ENCODE measurements at places on chromosomes 13 and 19.
A peak's percentile ranks its signal among the peaks of the same experiment; 100 is the strongest.

- no peaks in the 10 kb centered on the region for H3K36me3 ChIP-seq
- DNase-seq = no peak
- H3K4me3 ChIP-seq = no peak overlapping the region
- no peaks in the 10 kb centered on the region for H3K4me1 ChIP-seq
- no peak overlapping the region for H3K27ac ChIP-seq
- H3K27me3 ChIP-seq = no peaks in the 10 kb centered on the region
Observed at GRCh38 chr13:60873116-60873515, 476.1 kb downstream of the TDRD3 start.

DNA sequence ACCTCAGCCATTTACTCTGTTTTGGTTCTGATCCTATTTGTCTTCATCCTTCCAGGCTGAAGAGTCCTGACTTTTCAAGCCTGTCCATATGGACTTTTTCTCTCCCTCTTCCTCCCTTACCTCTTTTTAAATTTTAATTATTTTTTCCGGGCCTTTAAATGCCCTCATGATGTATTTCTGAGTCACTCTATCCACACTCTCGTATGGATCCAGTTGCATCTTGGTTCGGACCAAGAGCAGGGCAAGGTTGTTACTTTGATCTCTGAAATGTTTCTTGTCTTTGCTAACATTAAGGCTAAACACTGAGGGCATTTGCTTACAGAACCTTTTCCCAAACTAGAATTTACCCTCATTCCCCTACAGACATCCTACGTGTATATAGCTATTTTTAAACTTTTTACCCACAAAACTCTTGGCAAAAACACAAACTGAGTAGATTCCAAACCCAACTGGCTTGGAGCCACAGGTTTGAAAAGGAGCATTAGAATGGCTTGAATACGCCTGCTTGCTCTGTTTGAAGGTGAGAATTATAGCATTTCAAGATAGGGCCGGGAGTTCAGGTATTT lies 47.4 kb upstream of the SERPINE3 start:
- DNase-seq = no peak
- H3K27me3 ChIP-seq = no peaks in the 10 kb centered on the region
- no peak overlapping the region for H3K27ac ChIP-seq
- no peak overlapping the region for H3K4me3 ChIP-seq

- H3K4me1 ChIP-seq = no peaks in the 10 kb centered on the region
- H3K4me3 ChIP-seq = no peak overlapping the region
- H3K36me3 ChIP-seq = no peaks in the 10 kb centered on the region
Observed at GRCh38 chr13:54424344-54424743, 1395.7 kb downstream of the OLFM4 start.

- H3K27me3 ChIP-seq = no peaks in the 10 kb centered on the region
- H3K27ac ChIP-seq = no peak overlapping the region
- DNase-seq = no peak
Observed at GRCh38 chr13:45278096-45278645, 62.8 kb downstream of the TPT1 start.

DNA sequence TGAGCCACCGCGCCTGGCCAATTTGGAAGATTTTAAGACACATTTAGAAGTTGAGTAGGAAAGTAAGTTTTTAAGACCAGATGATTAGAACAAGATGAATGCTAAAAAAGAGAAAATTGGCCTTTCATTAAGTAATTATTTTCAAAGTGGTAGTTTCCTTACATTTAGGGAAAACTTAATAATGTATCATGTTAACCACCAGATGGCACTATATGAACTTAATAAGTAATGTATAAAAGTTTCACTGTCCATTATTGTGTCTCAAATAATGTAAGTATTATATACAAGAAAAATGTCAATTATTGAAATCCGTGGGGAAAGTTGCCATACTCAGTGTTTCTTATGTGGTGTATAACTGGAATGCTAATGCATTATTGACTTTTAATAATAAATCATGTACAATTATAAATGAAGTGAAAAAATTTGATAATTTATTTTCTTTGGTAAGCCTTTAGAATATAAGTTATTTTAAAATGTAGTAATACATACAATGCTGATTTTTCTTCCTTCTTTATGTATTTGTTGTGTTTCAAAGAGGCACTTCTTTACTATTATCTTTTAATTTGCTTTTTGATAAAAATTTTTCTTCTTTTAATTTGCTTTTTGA lies 29.2 kb downstream of the COG6 start:
- no peak for DNase-seq
- peaks cover 9% of the 10 kb centered on the region for H3K36me3 ChIP-seq
- H3K27ac ChIP-seq = no peak overlapping the region
- no peaks in the 10 kb centered on the region for H3K4me1 ChIP-seq
- no peaks in the 10 kb centered on the region for H3K27me3 ChIP-seq

DNA sequence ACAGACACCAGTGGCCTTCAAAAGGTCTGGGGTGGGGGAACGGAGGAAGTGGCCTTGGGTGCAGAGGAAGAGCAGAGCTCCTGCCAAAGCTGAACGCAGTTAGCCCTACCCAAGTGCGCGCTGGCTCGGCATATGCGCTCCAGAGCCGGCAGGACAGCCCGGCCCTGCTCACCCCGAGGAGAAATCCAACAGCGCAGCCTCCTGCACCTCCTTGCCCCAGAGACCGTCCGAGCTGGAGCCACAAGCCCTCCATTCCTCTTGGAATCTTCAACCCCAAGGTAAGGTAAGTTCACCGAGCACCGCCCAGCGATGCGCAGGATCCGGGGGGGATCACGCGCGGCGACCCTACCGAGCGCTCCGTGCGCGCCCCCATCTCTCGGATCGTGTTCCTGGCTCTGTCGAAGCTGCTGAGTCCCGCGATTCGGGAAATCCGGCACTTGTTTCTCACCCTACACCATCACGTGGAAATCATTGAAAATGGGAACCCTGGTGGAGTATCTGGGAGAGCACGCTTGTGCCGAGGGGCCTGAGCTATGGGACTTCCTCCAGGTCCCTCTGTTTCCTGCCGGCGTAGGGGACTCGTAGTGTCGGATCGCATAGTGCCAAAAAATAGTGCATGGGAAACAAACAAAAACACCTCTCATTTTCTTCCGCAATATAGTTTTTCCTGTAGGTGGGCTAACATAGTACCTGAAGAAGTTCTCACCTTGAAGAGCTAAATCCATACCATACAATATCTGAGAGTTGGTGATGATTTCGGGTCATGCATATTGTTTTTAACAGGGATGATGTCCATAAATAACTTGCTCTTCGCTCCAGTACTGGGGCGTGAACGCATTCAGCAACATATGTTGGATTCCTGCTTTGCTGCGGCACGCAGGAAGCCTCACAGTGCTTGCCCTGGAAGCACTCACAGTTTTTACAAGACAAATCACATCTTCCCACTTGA lies 9.3 kb downstream of the PDX1 start:
- H3K27ac ChIP-seq = no peak overlapping the region
- H3K36me3 ChIP-seq = no peaks in the 10 kb centered on the region
- no peak overlapping the region for H3K4me3 ChIP-seq
- H3K27me3 ChIP-seq = no peaks in the 10 kb centered on the region

DNA sequence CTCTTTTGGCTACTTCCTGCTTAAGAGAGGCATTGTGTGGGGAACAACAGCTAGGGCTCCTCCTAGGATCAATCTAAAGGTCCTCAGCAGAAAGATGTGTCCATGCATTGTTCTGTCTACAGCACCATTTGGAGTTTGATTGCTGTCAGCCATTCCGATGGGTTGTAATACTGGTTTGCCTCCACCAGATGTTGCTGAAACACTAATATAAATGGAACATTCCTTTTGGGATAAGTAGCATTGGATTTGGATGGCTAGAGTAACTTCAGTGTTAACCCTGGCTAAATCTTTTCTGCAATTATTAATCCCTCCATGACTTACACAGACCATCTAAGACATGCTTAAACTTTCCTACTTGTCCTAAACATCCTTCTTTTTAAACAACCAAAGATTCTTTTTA lies 104.2 kb downstream of the TDRD3 start:
- no peak overlapping the region for H3K4me3 ChIP-seq
- H3K4me1 ChIP-seq = no peaks in the 10 kb centered on the region
- DNase-seq = no peak
- no peaks in the 10 kb centered on the region for H3K27me3 ChIP-seq

DNA sequence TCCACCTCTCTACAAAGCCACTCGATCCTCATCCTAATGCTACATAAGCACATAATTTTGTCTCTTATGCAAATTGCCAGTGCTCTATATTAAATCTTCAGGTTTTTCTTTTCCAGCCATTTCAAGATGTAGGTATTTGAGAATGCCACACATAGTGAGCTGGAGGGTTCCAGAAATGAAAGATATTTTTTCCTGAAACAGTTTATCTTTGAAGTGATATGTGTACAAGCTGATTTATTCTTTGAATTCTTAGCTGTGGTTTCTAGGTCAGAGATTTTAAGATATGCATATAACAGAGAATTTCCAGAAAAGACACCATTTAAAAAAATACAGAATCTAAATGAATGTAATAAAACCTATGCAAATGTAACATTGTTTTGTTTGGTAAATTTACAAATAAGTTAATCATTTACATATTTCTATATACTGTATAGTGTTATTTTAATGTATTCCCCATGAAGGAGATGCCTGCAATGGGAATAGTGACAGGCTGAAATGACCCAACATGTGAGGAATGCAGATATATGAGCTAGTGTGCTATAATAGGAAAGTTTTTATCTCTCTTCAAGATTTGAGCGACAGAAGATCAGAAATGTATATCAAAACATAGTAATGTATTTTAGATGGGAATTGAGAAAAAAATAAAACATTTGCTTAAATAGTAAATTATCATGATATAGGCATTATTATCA lies 570.2 kb downstream of the SLITRK1 start:
- no peak overlapping the region for H3K4me3 ChIP-seq
- no peaks in the 10 kb centered on the region for H3K27me3 ChIP-seq
- no peak overlapping the region for H3K27ac ChIP-seq
- no peaks in the 10 kb centered on the region for H3K4me1 ChIP-seq
- no peak for DNase-seq

DNA sequence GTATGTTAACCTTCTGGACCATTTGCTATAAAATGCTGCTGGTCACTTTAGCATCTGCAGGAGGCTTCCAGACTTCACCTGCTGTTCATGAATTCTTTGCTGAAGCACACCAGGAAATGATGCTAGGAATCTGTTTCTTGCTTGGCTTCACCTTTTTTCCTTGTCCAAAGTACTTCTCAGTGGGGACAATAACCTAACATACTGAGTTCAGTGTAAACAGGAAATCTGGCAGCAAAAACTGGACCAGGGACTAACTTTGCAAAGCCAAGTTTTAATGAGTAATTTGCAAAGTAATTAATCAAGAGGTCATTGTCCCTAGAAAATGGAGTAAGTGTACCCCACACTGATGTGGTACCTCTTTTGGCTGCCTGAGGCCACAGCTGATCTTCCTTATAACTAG lies 128.4 kb downstream of the RXFP2 start:
- no peaks in the 10 kb centered on the region for H3K4me1 ChIP-seq
- H3K4me3 ChIP-seq = no peak overlapping the region
- no peak overlapping the region for H3K27ac ChIP-seq
- no peaks in the 10 kb centered on the region for H3K36me3 ChIP-seq

DNA sequence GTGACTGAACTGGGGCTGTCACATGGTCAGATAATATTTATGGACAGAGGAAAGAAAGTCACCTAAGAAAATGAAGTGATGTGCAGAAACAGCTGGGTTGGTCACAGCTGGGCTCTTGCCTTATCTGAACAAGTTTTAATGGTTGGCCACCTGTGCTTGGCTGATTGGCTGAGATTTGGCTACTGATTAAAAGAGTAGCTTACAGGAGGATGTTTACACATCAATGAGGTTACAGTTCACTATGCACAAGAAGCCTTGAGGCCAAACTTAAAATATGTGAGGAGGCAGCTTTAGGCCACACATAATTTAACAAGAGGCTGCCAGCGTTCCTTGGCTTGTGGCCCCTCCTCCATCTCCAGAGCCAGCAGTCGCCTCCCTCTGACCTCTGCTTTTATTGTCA lies 99.2 kb upstream of the C1QTNF9B start:
- no peaks in the 10 kb centered on the region for H3K36me3 ChIP-seq
- DNase-seq = no peak
- no peak overlapping the region for H3K27ac ChIP-seq
- no peaks in the 10 kb centered on the region for H3K27me3 ChIP-seq
- no peaks in the 10 kb centered on the region for H3K4me1 ChIP-seq

GRCh38 chr13:21481359-21481758 lies 22.3 kb upstream of the ZDHHC20 start:
- H3K27me3 ChIP-seq = no peaks in the 10 kb centered on the region
- no peak overlapping the region for H3K4me3 ChIP-seq
- H3K27ac ChIP-seq = no peak overlapping the region
- DNase-seq = no peak
- H3K36me3 ChIP-seq = no peaks in the 10 kb centered on the region

GRCh38 chr13:35694031-35694430 lies 217.5 kb upstream of the MAB21L1 start:
- H3K4me1 ChIP-seq = no peaks in the 10 kb centered on the region
- no peak overlapping the region for H3K27ac ChIP-seq
- DNase-seq = no peak
- H3K36me3 ChIP-seq = no peaks in the 10 kb centered on the region
- H3K4me3 ChIP-seq = no peak overlapping the region
- no peaks in the 10 kb centered on the region for H3K27me3 ChIP-seq

DNA sequence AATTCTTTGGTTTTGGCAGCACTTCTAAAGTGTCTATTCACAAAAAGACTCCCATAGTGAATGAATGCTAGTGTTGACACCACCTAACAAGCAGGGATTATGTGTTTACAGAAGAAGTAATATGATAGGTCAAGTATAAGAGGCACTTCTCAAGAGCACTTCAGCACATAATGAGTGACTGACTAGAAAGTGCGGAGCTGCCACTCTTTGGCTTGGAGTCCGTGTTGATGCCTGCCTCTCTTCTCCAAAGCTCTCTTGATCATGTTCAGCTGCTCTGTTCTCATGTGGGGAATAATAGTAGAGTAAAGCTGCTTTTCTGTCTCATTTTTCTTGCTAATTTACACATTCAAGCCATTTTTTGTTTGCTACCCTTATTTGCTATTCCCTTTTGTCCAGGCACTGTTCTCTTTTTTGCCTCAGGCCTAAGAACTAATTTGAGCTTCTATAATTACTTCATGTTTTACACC lies 22.7 kb upstream of the MAB21L1 start:
- DNase-seq = no peak
- H3K4me3 ChIP-seq = no peak overlapping the region
- no peak overlapping the region for H3K27ac ChIP-seq
- no peaks in the 10 kb centered on the region for H3K27me3 ChIP-seq

- H3K36me3 ChIP-seq = no peaks in the 10 kb centered on the region
- no peaks in the 10 kb centered on the region for H3K27me3 ChIP-seq
- no peak for DNase-seq
- H3K4me3 ChIP-seq = peak within 1 kb of the TSS; percentile 38
- peaks cover 37% of the 10 kb centered on the region for H3K4me1 ChIP-seq
Observed at GRCh38 chr19:46495786-46496099, at the start of gene PNMA8B. TSS of gene PNMA8B (minus strand) at chr19:46495867. CDS start at chr19:46495465, 402 bp downstream.

GRCh38 chr13:106612688-106613087 lies 44.8 kb upstream of the ARGLU1 start:
- H3K27me3 ChIP-seq = no peaks in the 10 kb centered on the region
- no peak overlapping the region for H3K27ac ChIP-seq
- H3K36me3 ChIP-seq = no peaks in the 10 kb centered on the region
- DNase-seq = no peak

GRCh38 chr19:1856698-1857603 lies 6.4 kb downstream of the KLF16 start:
- H3K27ac ChIP-seq = peak overlapping the region; percentile 79
- H3K4me3 ChIP-seq = peak overlapping the region; percentile 43
- no peaks in the 10 kb centered on the region for H3K36me3 ChIP-seq
